IMR-90 (cell line): ENCODE measurements at places on chromosomes 7 and 10.

DNA sequence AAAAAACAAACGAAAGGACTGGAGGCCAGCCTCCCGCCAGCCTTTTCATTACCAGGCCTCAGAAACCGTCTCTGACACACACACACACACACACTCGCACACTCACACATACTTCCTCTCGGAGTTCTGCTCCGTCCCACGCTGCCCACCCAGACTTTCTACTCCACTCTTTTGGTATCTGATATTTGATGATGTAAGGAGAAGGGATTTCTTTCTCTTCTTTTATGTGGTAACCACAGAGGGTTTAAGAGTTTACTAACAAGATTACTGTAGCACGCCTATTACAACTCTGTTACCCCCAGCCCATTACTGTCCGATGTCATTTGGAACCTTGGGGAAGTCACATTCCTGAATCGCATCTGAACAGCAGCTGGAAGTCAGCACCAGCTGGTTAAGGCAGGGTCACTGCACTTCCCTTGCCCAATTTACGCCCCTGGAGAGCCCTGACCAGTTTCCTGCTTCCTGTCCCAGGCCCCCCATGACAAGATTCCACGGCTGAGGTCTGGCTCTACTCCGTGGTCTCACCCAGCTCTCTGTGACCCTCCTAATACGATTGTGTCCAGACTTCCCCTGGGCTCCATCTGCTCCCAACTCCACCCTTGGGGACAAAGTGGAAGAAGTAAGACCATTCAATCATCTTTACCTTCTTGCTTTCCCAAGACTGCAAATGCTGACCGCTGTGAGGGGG, 1.1 kb downstream of the DENND2A start:
- peaks cover 4% of the 10 kb centered on the region; the same call in 1 of the 2 replicates for H3K36me3 ChIP-seq
- peaks cover 20% of the 10 kb centered on the region for H3K4me1 ChIP-seq
- H3K27ac ChIP-seq = peak overlapping the region; percentile 92
- H3K27me3 ChIP-seq = no peaks in the 10 kb centered on the region
- H3K4me3 ChIP-seq = peak overlapping the region; percentile 85

GRCh38 chr7:142356166-142356565, 98.3 kb upstream of the PRSS58 start:
- no peak overlapping the region for H3K27ac ChIP-seq
- no peak for DNase-seq
- no peaks in the 10 kb centered on the region for H3K36me3 ChIP-seq
- H3K4me3 ChIP-seq = no peak overlapping the region
- H3K27me3 ChIP-seq = peaks cover 3% of the 10 kb centered on the region

DNA sequence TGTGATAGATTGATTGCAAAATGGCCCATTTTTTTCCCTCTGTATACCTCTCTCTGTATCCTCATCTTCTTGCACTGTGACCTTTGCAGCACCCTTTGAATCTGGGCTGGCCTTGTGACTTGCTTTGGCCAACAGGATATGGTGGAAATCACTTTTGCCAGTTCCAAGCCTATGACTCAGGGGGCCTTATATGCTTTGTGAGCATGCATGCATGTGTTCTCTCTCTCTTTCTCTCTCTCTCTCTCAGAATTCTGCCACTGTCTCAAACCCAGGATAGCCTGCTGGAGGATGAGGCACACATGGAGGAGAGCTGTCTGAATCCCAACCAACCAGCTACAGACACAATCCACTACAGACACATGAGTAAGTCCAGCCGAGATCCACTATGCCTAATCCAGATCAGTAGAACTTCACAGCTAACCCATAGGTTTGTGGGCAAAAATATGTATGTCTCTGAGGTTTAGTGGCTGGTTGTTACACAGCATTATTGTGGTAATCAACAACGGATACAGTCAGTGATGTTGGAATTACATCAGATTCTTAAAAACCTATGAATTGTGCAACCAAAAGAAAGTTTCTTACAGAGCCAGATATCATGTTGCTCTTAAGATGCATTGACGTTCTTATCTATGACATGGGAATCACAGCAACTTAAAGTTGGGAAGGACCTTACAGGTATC, 41.8 kb upstream of the ABCB4 start:
- H3K36me3 ChIP-seq = no peaks in the 10 kb centered on the region
- no peak overlapping the region for H3K4me3 ChIP-seq
- DNase-seq = peak; percentile 0

GRCh38 chr7:95501261-95501832, 15.6 kb downstream of the ASB4 start:
- no peak overlapping the region for H3K4me3 ChIP-seq
- H3K27me3 ChIP-seq = peaks cover 4% of the 10 kb centered on the region; the same call in 1 of the 2 replicates
- no peaks in the 10 kb centered on the region for H3K36me3 ChIP-seq

GRCh38 chr7:13651167-13651566, 338.3 kb downstream of the ETV1 start:
- H3K36me3 ChIP-seq = no peaks in the 10 kb centered on the region
- no peaks in the 10 kb centered on the region for H3K4me1 ChIP-seq
- peak; percentile 7 for DNase-seq
- H3K4me3 ChIP-seq = no peak overlapping the region
- no peak overlapping the region for H3K27ac ChIP-seq
- no peaks in the 10 kb centered on the region for H3K27me3 ChIP-seq

GRCh38 chr10:22294694-22295093, 21.5 kb upstream of the COMMD3 start:
- no peaks in the 10 kb centered on the region for H3K4me1 ChIP-seq
- H3K36me3 ChIP-seq = no peaks in the 10 kb centered on the region
- no peak overlapping the region for H3K27ac ChIP-seq
- H3K4me3 ChIP-seq = no peak overlapping the region
